ENCODE measurements at places on chromosomes 1 and 21.

- no peak for DNase-seq
These were observed 12.4 kb downstream of the NRIP1 start for GRCh38 chr21:15052459-15052763.

GRCh38 chr1:75305061-75305460, 170.9 kb downstream of the LHX8 start:
- no peak for DNase-seq

- no peak for DNase-seq
These were observed 42.9 kb upstream of the IFFO2 start for GRCh38 chr1:18999359-18999758.

DNA sequence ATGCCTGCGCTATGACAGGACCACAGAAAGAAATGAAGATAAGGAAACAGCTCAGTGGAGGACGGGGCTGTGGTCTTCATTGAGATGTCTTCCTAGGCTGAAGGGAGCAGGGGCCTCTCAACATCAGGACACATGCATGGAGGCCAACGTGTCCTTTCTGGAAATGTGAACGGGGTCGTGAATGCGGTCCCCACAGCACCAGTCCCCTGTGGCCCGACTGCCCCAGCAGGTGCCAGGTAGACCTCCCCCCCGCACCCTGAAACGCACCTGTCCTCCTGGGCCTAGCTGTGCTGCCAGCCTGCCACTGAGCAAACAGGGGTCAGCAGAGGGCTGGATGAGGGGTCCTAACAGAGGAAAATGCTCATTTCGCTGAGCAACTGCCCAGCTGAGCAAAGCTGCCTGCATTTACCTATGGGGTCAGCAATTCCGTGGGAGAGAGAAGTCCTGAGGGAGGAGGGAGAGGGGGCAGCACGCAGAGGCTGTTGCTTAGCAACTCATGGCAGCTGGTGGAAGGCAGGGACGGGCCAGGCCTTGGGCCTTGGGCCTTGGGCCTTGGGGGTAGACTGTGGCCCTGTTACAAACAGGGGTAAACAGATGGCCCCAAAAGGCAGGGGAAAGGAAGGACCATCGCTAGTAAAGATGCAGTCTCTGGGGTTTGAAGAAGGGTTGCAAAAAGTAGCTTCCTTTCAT, 77.4 kb downstream of the NPHP4 start:
- no peak for DNase-seq

DNA sequence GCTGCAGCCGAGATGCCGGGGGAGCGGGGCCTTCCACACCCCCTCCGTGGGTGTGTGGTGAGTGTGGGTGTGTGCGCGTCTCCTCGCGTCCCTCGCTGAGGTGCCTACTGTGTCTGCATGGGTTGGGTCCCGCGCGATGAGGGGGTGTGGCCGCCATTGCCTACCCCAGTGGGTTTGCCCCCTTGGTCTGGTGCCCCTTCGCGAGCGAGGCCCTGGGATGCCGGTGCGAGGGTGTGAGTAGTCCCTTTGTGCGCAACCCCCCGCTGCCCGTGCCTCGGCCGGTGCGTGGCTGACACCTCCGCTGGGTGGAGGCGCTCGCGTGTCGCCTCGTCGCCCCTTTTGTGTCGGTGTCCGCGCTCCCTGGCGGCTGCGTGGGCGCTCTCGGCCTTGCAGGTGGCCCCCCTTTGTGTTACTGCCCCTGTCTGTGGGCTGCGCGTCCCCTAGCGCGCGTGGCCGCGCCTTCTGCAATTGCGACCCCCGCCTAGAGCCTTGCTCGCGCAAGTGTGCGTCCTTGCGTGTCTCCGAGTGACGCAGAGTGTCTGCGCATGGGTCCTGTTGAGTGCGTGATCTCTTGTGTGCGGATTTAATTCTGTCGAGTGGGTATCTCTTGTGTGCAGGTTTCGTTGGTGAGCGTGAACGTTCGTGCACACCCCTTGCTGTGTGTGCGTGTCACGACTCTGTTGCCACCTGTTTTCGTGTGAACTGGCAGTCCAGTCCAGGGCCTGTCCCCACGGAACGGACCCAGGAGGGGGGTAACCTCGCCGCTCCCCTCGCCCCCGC, 553 bp downstream of the TTC3 start:
- DNase-seq, result peak; percentile 46

DNA sequence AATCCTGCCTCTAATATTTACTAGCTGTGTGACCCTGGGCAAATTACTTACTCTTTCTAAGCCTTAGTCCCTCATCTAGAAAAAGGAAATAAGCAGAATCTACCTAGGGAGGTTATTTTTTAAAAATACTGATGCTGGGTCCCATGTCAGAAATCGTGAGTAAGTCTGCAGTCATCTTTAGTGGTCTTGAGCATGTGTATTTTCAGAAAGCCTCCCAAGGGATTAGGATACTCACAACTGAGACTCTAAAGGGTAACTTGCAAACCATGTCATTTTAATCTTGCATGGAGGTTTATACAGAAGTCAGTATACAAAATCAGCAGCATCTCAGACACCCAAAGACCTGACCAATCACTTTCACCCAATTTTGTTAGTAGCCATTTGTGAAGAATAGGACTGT, 43.2 kb downstream of the DSTYK start:
- DNase-seq, result no peak

DNA sequence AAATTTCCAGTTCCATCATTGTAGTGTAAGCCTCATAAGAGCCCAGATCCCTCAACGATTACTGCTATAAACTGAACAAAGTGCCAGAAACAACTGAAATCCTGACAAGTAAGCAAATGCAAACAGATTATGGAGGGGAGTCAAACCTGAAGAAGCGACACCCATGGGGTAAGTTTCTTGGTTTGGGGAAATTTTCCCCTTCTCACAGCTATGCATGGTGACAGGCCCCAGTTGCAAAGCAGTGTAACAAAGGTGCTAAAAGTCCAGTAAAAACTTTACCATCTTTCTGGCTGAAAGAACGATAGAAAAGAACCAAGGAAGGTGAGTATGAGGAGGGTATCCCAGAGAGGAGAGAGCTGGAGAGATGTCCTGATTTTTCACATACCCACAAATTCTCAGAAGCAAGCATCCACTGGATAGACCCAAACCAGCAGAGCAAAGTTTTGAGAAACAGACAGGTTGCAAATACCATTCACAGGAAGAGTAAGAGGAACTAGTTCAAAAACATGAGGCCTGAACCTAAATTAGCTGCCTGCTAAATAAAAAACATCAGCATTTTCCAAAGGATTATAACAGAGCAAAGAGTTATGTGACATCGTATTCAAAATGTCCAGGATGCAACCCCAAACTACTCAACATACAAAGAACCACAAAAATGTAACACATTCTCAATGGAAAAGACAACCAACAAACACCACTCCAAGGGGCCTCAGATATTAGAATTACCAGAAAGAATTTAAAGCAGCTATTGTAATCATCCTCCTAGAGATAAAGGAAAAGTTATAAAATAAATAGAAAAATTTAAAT, 14.5 kb downstream of the SCYL3 start:
- no peak for DNase-seq

DNA sequence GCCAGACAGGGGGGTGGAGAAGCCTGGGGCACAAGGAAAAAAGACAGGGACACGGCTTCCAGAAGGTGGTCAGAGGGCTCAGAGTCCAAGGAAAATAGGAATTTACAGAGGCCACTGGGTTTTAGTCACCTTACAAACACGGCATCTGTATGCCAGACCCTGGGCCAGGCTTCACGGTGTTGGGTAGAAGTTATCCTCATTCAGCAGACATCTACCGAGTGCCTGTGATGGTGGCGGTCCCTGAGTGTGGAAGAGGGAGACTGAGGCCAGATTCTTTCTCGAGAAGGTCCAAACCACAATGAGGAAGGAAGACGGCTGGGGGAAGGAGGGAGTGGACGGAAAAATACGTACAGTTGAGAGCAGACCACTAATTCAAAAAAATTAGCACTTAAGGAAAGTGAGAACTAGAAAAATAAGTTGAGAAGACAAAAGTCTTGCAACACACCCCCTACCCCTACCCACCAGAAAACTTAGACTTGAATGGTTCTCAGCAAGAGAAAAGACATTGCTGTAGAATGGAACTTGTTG, 864 bp upstream of the BTG2 start:
- no peak for DNase-seq

DNA sequence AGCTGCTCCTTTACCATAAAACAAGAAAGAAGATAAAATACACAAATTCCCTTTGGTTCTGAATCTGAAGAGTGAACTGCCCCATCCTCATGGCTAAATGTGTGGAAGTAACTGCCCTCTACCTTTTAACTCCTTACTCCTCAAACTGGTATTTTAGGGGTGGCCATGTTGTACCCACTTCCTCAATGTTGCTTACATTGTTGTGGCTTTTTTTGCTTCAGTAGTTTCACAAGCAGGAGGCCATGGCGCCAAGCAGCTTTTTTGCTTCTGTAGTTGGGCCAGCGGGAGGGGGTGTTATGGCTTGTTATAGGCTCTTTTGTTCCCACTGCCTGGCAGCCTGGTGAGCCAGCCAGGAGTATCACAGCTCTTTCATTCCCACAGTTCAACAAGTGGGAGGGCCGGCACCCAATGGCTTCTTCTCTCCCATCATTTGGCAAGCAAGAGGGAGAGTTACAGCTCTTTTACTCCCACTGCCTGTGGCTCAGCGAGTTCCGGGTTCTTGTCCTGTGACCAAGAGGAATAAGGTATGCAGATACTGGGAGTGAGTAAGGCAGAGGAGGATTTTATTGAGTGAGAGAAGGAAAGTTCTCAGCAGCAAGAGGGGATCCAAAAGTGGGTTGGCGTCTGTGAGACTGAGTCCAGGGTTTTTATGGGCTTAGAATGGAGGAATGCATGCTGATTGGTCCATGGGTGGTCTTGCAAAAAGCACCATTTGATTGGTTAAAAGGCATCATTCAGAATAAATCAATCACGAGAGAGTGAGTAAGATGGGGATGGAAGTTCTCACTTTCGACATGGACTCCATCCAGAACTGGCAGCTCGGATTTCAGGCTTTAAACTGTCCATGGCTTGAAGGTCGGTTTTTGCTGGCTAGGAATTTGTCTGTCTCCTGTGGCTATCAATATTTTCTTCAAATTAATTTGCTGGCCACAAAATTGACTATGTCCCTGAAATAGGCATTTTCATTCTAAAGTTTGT, 429.6 kb downstream of the HLX start:
- DNase-seq, result peak; percentile 22

DNA sequence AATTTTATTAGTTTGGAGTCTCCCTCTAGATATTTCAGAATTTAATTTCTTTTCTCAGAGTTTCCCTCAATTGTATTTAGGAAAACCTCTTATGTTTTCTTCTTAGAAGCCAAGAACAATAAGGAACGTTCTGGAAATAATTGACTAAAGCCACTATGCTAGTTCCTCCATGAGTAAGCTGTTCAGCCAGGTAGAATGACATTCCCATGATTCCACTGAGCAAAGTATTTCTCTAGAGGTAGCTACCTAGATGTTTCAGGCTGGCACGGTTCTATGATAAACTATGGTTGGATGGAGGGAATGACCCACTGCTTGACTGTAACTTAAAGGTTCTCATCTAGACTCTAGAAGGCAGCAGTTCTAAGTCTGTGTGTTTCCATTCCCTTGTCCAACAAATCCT, 62.4 kb downstream of the CLDN17 start:
- no peak for DNase-seq

- DNase-seq, result no peak
These were observed 24.8 kb downstream of the GNG4 start for GRCh38 chr1:235624721-235625333.

DNA sequence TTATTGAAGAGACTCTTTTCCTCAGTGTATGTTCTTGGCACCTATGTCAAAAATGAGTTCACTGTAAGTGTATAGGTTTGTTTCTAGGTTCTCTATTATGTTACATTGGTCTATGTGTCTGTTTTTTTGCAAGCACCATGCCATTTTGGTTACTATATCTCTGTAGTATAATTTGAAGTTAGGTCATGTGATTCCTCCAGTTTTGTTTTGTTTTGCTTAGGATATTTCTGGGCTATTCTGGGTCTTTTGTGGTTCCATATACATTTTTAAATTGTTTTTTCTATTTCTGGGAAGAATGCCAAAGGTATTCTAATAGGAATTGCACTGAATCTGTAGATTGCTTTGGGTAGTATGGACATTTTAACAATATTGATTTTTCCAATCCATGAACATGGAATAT, 13.2 kb downstream of the TMED5 start:
- no peak for DNase-seq

DNA sequence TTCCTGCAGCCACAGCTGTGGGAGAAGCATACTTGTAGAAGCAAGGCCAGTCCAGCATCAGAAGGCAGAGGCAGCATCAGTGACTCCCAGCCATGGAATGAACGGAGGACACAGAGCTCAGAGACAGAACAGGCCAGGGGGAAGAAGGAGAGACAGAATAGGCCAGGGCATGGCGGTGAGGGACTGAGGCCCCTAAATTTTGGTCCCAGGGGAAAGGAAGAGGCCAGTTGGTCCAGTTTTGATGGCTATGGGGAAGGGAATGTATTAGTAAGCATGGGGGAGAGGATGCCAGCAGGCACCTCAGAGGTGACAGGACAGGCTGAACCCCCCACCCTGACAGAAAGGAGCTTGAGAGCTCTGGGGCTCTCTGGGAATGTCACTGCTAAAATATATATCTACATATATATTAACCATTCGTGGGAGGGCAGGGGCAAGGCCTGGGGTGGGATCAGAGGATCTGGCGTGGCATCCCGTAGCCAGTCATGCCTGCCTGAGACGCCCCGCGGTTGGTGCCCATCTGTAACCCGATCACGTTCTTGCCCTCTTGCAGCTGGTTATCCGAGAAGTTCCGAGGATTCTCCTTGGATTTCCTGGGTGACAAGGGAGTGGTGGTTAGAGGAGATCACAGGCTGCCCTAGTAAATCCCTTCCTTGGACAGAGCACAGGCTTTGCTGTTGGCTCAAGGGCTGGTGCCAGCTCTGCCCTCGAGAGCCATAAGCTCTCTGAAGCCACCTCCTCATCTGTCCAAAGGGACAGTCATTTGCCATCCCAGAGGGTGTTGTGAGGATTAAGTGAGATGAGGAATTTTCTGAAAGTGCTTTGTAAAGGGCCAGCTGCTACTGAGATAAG, 6.7 kb downstream of the TAGLN2 start:
- no peak for DNase-seq

- DNase-seq, result no peak
These were observed 41.5 kb upstream of the IL19 start for GRCh38 chr1:206729050-206729449.

- DNase-seq, result no peak
These were observed 573 bp downstream of the PSMG1 start for GRCh38 chr21:39182484-39183271.

DNA sequence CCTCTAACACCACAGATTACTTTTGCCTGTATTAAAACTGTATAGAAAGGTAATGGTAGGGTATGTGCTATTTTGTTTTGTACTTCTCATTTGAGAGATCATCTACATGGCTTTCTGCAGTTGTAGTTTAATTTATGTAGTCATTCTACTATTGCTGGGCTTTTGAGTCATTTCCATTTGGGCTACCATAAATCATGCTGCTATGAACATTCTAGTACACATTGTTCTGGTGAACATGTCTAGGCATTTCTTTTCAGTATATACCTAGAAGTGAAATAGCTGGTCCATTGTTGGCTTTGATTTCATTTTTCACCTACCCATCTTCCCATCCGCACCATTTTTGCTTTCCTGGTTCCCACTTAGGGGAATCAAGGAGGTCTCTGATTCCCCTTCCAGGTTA, 18.7 kb downstream of the EDN2 start:
- no peak for DNase-seq
